ENCODE measurements at places on chromosomes 7 and 10.

- DNase-seq = no peak
Measured at GRCh38 chr7:69567800-69568199, 30.5 kb upstream of the AUTS2 start.

GRCh38 chr10:104139221-104139620, 17.2 kb downstream of the SFR1 start:
- DNase-seq = no peak

DNA sequence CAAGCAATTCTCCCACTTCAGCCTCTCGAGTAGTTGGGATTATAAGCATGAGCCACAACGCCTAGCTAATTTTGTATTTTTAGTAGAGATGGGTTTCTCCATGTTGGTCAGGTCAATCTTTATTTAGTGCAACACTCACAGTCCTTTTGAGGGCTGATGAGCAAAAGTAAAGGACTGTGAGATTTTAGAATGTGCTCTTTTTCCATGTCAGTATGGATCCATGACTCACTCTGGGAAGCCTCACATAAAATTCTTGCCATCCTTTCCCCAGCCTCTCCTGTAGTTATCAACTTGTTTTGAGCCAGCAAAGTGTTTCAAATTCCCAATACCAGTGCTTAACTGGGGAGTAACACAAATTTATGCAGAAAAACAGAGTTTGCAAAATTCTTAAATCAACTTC, 135.8 kb upstream of the CXCL12 start:
- DNase-seq = no peak

GRCh38 chr10:81027223-81027622, 489.5 kb downstream of the SH2D4B start:
- DNase-seq = no peak

- DNase-seq = no peak
Measured at GRCh38 chr7:45224832-45225231, 67.2 kb downstream of the RAMP3 start.

DNA sequence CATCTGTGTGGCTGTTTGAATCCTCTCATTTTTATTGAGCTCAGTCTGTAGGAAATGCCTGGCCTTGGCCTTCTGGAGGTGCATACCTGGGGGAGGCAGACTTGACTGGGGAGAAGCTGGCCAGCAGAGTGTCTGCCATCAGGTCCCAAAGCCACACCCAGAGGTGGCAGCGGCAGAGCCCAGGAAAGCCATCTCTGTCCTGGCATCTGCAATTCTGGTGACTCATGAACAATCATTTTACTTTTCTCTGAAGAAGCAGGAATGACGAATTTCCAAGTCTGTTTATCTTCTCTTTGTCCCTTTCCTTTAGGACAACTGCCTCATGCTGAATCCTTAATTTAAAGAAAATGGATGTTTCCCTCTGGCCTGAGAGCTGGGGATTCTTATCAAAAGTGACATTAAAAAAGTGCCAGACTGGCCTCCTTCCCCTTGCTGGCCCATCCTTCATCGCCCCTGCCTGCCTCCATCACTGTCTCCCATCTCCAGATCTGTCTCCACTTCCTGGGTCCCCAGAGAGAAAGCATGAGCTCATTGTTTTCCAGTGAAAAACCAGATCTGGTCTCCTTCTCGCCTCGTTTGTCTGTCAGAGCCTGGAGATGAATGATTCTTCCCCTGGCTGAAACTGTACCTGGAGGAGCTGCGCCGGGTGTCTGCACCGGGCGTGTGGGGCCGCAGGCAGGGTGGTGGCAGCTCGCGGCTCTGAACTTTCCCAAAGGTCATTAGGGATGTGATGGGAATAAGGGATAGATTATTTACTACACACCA, 124.5 kb downstream of the TMEM178B start:
- no peak for DNase-seq

DNA sequence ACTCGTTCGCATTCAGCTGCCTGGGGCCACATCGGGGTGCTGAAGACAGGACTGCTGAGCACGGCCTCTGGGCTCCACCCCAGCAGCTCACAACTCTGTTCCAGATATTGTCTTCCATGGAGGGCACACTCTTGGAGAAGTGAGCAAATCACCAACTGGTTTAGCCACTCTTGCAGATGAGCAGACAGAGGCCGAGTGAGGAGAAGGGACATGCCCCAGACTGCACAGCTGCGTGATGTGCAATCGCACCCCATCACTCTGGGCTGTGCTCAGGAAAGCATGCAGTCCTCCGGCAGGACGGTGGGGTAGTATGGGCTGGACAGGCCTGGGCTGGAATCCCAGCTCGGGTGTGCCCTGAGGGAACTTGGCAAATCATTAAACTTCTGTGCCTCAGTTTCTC, 111.6 kb downstream of the FAM53B start:
- no peak for DNase-seq

DNA sequence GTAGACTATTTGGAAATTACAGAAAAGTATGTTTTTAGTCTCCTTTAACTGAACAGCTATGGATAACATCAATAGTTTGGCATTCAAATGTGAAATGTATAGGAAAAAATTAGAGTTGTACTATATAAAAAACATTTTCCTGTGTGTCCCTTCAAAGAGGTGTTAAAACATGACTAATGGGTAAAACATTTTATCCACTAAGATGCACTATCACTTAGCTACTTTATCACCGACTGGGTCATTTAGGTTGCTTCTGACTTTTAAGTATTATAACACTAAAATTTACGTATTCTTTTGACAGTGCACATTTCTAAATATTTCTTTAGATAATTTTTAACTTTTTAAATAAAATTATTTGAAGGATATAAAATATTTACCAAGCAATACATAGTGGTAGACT, 77.6 kb downstream of the UBE2H start:
- DNase-seq = no peak

DNA sequence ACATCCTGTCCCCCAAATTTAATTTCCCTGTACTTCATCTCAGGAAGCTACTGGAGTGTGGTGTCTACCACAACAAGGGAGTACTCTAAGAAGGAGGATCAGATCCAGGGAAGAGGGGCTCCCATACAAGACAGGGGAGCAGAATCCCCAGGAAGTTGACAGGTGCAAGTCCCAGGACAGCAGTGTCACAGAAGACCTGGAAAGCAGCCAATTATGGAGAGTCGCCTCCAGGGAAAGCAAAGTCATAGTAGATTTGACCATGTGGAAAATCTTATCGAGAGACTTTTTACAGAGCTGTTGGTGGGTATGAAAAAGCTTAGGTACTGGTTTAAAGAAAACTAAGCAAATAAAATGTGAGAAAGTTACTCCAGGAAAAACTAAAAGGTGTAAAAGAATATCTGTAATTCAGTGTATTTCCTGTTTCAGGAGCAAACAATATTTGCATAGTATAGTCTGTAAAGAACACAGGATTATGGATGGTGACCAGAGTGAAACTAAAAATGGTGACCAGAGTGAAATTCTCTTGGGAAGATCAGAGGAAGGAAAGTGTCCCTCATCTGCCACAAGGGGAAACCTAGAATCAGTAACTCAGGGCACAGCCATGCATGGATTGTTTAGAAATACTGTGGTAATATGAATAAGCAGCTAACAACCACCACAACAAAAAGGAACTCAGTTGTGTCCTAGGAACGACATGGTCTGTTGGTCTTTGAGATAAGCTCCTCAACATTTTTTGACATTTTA, 44.5 kb downstream of the LANCL2 start:
- no peak for DNase-seq

DNA sequence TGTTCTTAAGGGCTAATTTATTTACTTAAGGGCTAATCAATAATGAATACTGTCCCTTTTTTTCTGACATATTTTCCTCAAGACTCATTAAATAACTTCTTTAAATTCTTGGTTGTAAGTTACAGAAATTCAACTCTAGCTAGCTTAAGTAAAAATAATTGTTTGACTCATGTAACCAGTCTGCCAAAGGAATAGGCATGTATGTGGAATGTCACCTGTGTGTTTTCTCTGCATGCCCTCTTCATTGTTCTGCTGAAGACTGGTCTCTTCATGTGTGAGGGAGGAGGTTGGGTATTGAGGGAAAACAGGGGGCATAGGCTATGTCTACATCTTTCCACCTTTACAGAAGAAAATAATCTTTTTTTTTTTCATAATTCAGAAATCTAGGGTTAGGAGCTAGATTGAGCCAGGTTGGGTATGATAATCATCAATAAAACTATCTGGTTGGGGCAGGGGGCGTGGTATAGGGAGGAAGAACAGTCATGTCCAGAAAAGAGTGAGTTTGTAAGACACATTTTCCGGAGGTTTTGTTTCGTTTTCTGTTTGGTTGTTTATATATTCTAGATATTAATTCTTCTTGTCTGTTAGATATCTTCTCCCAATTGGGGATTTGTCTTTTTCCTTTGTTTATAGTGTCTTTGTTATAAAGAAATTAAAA, 37.9 kb downstream of the EXOC4 start:
- DNase-seq = no peak

DNA sequence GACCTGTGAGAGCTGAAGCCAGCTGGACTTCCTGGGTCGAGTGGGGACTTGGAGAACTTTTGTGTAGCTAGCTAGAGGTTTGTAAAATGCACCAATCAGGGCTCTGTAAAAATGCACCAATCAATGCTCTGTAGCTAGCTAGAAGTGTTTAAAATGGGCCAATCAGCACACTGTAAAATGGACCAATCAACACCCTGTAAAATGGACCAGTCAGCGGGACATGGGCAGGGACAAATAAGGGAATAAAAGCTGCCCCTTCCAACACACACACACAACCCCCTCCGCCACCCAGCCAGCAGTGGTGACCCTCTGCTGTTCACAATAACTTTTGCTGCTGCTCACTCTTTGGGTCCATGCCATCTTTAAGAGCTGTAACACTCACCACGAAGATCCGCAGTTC, 7.1 kb downstream of the ZNF511 start:
- DNase-seq = no peak

DNA sequence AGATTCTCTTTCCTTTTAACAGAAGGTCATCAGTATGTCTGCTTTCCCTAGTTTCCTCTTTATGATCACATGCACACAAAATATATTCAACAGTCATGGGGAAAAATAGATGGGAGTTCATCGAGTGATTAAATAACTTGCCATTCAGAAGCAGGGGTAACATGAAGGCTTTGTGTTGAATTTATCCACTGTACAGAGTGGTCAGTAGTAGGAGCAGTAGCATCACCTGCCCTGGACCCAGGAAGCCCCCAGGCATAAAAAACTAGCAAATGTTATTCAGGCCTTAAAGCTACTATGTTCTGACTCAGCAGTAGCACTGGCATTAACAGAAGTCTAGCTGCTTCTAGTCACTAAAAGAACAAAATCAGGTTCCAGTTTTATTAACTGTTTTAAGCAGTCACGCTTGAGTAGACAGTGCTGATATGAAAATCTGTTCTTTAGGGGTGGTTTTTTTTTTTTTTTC, 31.4 kb upstream of the FAM133B start:
- DNase-seq = no peak

GRCh38 chr7:27176524-27176845, 2.4 kb upstream of the HOXA10 start:
- no peak for DNase-seq

- DNase-seq = no peak
Measured at GRCh38 chr10:131892806-131893675, 7.8 kb upstream of the PPP2R2D start.

Data from stimulated activated CD8-positive, alpha-beta memory T cell treated with anti-CD3 and anti-CD28 coated beads, Interleukin-4, amount 100 ng/mL, for 1 hour (primary cell).